ENCODE measurements at places on chromosomes 5 and 9. TPM values are rescaled to one million over a fixed set of nuclear protein-coding genes. Genes with fewer than 3 reads are reported as not detected.

Gene AK8
- total RNA-seq: 0.22 TPM

Gene SAPCD2
- total RNA-seq: 2.4 TPM

Gene LCN9
- not detected for total RNA-seq

Gene CDC20B
- not detected for total RNA-seq

Gene FIBCD1
- 0.79 TPM for total RNA-seq

Gene NREP
- 667 TPM for total RNA-seq

Gene DOCK8
- total RNA-seq: 1.6 TPM

Gene HACD4
- total RNA-seq: 25.9 TPM

Gene SOHLH1
- not detected for total RNA-seq

All from placental epithelial cell (primary cell).